Testis (tissue), 5 donors: ENCODE measurements at places on chromosomes 5 and 9. TPM values are rescaled to one million over a fixed set of nuclear protein-coding genes. Genes with fewer than 3 reads are reported as not detected.

GRCh38 chr9:91163773-91164471, 197.8 kb downstream of the AUH start:
- no peak overlapping the region for H3K27ac ChIP-seq
- no peak overlapping the region for H3K4me3 ChIP-seq
- H3K4me1 ChIP-seq, result no peaks in the 10 kb centered on the region
- no peaks in the 10 kb centered on the region for H3K36me3 ChIP-seq

DNA sequence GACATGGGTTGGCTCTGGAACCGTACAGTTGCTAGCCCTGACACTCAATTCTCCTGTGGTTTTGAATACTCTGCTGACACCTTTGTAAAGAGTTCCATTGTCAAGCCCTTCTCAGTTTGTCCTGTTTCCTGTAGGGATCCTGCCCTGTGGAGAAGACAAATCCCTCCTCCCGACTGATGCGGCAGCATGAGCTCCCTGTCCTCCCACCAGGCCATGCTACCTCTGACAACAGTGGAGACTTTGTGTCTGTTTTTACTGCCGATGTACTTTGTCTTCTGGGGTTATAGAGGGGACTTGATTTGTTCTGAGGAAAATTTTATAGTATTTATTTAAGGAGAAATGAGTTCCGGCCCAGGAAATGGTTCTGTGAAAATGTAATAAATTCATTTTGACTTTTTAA, 57.8 kb downstream of the PRLR start:
- no peaks in the 10 kb centered on the region for H3K36me3 ChIP-seq
- peak overlapping the region; percentile 81 for H3K27ac ChIP-seq
- DNase-seq, result peak; percentile 36
- H3K27me3 ChIP-seq, result no peaks in the 10 kb centered on the region
- peaks cover 20% of the 10 kb centered on the region for H3K4me1 ChIP-seq

Gene C9orf153
- 5.0 TPM for total RNA-seq

- H3K4me1 ChIP-seq, result peaks cover 11% of the 10 kb centered on the region
- DNase-seq, result peak; percentile 42
- H3K27ac ChIP-seq, result no peak overlapping the region
These were observed 41.9 kb downstream of the BNC2 start for GRCh38 chr9:16828340-16829281.

- peak overlapping the region; percentile 21 for H3K4me3 ChIP-seq
- H3K27ac ChIP-seq, result no peak overlapping the region
- no peaks in the 10 kb centered on the region for H3K4me1 ChIP-seq
- H3K36me3 ChIP-seq, result no peaks in the 10 kb centered on the region
These were observed 10.6 kb upstream of the HMCN2 start for GRCh38 chr9:130254747-130255630.

DNA sequence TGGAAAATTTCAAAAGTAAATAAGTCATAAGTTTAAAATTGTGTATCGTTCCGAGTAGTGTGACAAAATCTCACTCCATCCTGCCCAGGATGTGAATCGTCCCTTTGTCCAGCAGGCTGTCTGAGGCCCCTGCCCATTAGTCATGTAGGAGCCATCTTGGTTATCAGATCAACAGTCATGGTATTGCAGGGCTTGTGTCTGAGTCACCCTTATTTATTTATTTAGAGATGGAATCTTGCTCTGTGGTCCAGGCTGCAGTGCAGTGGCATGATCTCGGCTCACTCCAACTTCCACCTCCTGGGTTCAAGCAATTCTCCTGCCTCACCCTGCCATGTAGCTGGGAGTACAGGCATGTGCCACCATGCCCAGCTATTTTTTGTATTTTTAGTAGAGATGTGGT, 30.2 kb downstream of the ITGA2 start:
- H3K27me3 ChIP-seq, result no peaks in the 10 kb centered on the region
- DNase-seq, result no peak
- H3K27ac ChIP-seq, result no peak overlapping the region
- no peaks in the 10 kb centered on the region for H3K4me1 ChIP-seq
- H3K4me3 ChIP-seq, result no peak overlapping the region

GRCh38 chr9:132141344-132141947, 20.4 kb upstream of the NTNG2 start:
- no peak overlapping the region for H3K27ac ChIP-seq
- DNase-seq, result no peak
- H3K4me3 ChIP-seq, result no peak overlapping the region
- H3K27me3 ChIP-seq, result no peaks in the 10 kb centered on the region

DNA sequence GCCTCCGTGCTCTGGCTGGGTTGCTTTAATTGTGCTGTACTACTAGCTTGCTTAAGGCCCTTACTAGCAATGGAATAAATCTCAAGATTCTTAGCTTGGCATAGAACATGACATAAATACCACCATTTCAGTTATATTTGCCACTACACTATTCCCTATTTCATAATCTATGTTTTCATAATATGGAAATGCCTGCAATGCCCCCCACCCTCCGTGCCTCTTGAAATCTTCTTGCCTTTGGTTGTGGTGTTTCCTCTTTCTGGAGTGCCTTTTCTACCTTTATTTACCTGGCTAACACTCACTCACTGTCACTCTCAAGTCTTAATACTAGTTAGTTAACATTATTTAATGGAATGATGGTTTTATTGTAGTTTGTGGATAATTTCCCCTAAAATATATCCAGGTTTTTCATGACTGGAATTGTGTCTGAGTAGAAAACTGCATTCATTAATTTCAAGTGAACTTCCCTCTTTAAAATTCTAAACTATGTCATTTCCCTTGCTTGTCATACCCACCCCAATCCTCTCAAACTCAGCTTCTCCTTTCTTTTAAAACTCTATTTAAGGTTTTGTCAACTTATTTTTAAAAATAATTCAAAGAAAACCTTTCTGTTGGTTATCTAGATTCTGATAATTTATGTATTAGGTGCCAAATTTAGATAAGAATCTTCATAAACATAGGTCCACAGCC, 521.7 kb upstream of the DAB2 start:
- H3K27ac ChIP-seq, result no peak overlapping the region
- no peaks in the 10 kb centered on the region for H3K4me1 ChIP-seq
- H3K4me3 ChIP-seq, result no peak overlapping the region
- no peaks in the 10 kb centered on the region for H3K27me3 ChIP-seq
- no peaks in the 10 kb centered on the region for H3K36me3 ChIP-seq

DNA sequence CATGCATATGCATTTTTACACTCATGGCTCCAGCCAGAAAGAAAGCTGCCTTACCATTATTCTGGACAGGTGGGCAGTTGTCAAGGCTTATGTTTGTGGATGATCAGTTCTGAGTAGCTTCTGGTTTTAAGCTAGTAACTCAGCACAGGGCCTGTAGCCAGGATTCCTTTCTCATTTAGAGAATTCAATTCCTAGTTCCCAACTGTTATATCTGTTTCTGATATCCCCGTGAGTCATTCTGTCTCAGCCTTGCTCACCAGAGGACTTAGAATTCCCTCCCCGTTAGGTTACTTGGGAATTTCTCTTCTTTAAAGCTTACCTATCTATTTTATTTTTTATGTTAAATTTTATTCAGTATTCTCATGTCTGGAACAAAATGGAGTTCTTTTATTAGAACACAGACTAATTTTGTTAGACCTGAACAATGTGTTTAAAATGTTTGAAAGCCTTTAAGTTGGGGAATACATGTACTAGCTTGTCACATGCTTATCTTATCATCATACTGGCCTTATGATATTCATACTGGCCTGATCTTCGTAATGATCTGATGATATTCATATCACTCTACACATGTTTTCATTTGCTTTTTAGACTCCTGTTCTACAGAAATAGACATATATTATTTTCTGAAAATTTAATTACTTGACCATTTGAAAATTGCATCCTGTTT, 47.1 kb downstream of the CAST start:
- DNase-seq, result no peak

Gene ARL14EPL
- total RNA-seq, result not detected

- no peak for DNase-seq
- H3K36me3 ChIP-seq, result no peaks in the 10 kb centered on the region
- no peak overlapping the region for H3K27ac ChIP-seq
- no peaks in the 10 kb centered on the region for H3K4me1 ChIP-seq
- H3K27me3 ChIP-seq, result no peaks in the 10 kb centered on the region
These were observed 263.2 kb downstream of the GAS1 start for GRCh38 chr9:86684148-86684547.

GRCh38 chr5:104429911-104430310, 867.3 kb upstream of the NUDT12 start:
- no peaks in the 10 kb centered on the region for H3K4me1 ChIP-seq
- H3K4me3 ChIP-seq, result no peak overlapping the region
- no peak overlapping the region for H3K27ac ChIP-seq
- DNase-seq, result no peak

DNA sequence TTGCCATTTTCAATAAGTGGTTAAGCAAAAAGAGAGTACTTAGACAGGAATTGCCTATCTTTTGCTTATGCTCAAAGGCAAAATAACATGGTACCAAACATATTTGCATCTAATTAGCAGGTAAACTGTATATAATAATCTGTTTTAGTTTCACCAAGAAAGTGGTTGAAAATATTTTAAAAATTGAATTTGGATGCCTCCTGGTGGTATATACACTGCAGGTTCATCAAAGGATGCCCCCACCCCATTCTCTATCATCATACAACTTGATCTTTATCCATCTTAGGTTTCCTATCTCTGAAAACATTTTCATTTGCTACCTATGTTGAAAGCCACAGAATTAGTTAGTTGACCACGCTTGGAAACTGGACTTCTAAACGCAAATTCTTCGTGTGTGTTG, 47.0 kb upstream of the MROH2B start:
- DNase-seq, result no peak
- no peaks in the 10 kb centered on the region for H3K36me3 ChIP-seq
- no peaks in the 10 kb centered on the region for H3K4me1 ChIP-seq

GRCh38 chr9:95722141-95722540, 153.3 kb upstream of the ERCC6L2 start:
- H3K4me1 ChIP-seq, result no peaks in the 10 kb centered on the region
- no peak overlapping the region for H3K27ac ChIP-seq
- no peak for DNase-seq
- no peaks in the 10 kb centered on the region for H3K27me3 ChIP-seq

DNA sequence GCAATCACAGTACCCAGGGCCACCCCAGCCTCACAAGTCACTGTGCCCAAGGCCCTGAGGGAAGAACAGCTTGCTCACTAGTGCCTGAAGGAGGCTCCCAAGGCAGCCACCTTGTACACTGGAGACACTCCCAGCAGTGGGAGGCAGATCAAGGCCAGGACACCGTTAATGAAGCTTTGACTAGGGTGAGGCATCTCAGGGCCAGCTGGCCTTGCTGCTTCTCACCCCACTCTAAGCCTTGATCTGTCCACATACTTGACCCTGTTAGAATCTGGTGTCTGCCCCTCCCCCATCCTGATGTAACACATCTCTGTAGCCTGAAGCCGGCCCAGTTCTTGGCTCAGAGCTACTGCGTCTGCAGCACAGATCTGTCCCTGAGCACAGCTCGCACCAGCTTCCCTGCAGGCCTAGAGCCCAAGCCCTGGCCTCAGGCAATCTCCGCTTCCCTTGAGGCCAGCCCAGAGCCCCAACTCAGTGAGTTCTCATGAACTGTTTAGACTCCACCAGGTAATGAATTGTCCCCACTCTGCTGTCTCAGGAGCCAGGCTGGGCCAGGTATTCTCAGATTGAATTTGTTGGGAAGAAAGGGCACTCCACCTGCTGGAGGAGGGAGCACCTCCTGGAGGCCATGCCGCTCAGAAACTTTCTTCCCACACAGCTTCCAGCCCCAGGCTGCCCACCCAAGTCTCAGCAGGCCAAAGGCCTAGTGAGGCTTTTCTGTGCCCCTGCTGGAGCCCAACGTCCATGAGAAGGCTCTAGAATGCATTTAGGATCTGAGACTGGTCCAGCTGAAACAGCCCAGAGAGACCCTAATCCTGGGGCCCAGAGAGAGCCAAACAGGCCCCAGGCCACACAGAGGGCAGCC, 13.4 kb upstream of the JADE2 start:
- no peak overlapping the region for H3K4me3 ChIP-seq
- peak overlapping the region; percentile 63 for H3K27ac ChIP-seq

DNA sequence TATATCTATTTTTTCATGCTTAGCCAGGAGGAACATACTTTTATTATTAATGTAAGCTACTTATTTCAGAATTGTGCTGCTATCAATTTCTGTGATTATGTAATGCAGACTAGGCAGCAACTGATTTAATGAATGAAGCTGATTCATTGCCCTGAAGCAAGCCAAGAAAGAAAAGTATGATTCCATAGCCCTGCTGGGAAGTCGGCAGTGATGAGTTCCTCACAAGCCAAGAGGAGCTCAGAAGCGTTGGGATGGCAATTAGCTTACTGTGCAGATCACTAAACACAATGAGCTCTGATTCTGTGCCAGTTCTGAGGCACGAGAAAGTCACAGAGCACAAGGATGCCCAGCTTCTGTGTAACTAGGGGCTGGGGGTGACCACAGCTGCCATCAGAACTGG, 254.3 kb upstream of the KLF9 start:
- no peak overlapping the region for H3K4me3 ChIP-seq
- H3K4me1 ChIP-seq, result peaks cover 9% of the 10 kb centered on the region
- no peak overlapping the region for H3K27ac ChIP-seq

Gene SUSD3
- 282 TPM for total RNA-seq

DNA sequence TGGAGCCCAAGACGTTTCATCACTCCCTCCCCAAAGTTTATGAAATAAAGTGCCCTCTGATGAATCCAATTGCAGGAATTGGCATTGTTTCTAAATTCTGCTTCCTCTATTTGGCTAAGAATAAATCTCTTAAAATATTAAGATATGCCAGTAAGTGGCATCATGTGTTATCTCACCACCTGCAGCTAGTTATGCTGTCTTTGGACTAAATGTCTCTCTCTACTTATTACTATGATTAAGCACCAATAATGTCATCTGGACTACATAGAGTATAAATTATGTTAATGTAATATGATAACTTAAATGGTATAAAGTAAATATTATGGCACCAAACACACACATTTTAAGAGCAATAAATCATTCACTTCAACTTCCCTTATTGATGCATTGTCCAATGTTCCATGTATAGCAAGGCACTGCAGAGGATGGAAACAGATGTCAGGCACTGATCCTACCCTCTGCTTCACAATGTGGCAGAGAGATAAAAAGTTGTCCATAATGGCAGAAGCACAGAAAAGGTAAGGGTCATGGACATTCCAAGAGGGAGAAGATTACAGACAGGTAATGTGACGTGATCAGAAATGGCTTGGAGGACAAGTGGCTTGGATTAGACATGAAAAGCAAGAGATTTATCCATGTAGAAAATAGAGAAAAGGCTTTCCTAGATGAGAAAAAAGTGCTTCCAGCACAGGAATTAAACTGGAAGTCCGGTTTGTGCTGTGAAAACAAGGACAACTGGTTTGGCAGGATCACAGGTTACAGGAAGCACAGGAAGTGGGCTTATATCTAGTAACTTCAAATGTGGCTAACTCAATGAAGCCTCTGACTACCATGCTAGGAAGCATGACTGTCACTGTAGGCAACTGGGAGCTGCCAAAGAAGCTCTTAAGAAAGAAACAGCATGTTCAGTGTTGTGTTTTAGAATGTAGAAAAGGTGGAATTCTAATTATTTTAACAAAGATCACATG, 26.7 kb downstream of the MARCHF11 start:
- H3K4me3 ChIP-seq, result no peak overlapping the region
- no peaks in the 10 kb centered on the region for H3K4me1 ChIP-seq
- no peak for DNase-seq
- no peaks in the 10 kb centered on the region for H3K27me3 ChIP-seq

DNA sequence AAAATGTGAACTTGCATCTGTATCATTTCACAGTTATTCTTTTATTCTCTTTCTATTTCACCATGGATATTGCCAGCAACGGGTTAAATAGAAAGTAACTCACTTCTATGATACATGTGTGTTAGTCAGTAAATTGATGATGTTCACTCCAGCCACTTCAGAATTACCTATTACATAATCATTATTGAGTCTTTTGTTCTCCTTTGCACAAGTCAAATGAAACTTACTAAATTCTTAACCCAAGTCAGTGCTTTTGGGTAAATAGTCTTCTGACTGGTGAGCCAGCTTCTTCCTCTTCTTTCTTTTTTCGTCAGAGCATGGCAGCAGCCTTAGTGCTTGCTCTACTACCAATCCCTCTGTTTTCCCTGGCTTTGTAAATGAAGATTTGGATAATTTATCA, 344.3 kb downstream of the RAB3C start:
- no peak for DNase-seq
- H3K27me3 ChIP-seq, result no peaks in the 10 kb centered on the region
- no peaks in the 10 kb centered on the region for H3K36me3 ChIP-seq

Gene ZNF79
- 24.5 TPM for total RNA-seq
